Brain (organoid and tissue), 16 donors: ENCODE measurements at places on chromosomes 3 and 15.

DNA sequence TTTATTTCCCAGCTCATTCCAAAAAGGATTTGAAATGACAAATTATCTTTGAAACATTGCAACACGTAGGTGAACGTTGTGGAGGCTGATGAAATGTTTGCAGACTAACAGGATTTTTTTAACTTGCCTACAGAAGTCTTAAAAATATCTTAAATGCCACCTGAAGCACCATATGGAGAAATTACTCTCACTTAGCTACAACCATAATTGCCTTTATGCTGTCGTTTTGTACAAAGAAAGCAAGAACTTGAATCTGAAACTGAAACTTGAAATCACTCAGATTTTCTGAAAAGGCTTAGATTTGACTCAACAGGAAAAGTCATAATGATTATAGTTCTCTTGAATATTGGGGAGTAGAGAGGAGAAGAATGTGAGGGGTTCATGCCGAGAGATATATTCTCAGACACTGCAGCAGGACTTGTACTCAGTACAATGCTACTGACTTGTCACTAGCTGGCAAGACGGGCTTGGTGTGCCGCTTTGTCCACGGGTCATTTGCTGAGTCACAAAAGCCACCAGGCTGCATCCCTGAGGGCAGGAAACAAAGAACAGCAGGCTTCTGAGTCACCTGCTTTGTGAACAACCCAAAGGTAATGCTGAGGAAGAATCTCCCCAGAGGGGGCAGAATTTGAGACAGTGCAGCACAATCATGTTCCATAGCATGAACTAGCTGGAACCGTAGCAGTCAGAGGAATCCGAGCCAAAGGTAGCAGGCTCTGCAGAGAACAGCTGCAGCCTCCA lies 7.1 kb upstream of the FMN1 start:
- DNase-seq = peak; percentile 55

DNA sequence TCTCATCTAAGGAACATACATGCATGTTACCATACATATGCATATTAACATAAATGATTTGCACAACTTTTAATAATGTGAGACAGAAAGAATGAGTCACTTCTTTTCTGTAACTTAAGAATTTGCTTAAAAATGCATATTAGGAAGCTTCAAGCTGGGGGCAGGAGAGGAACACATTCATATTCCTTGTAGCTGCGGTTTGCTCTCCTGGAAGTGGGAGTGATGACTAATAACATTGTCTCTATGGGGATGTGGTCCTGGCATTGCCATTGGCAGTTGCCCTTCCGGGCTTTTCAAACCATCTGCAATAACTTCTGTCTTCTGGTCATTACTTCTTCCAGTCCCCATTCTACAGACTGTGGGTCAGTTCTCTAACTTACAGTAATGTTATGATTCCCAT lies 15.6 kb downstream of the CHST2 start:
- no peak for DNase-seq

DNA sequence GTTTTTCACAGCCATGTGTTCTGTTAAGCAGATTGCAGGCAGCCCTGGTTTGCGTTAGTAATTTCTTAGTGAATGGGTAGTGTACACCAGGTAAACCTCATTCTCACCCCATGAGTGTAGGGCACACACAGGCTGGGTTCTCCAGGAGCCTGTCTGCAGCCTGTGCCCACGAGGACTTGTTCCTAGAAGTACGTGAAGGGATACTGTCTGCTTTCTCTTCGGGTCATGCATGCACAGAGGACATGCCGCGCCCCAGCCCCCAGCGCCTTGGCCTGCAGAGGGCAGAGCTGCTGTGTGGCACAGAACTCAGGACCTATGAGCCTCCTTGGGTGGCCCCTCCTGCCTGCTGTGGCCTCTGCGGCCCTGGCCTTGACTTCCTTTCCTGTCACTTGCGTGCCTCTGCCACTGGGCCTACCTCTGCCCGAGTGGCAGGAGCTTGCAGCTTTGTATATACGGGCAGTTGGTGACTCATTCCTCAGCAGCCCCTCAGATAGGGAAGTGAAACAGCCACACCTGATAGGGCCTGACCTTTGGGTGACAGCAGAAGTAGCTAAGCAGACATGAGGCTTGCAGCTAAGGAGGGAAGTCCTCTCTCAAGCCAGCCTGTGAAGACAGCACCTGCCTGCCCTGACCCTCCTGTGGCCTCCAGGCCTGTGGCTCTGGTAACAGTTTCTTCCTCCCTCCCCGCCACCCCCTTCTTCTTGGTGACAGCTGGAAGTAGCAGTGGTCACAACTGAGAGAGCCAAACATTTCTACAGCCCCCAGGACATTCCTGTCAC lies 19.5 kb downstream of the PPCDC start:
- no peak for DNase-seq

DNA sequence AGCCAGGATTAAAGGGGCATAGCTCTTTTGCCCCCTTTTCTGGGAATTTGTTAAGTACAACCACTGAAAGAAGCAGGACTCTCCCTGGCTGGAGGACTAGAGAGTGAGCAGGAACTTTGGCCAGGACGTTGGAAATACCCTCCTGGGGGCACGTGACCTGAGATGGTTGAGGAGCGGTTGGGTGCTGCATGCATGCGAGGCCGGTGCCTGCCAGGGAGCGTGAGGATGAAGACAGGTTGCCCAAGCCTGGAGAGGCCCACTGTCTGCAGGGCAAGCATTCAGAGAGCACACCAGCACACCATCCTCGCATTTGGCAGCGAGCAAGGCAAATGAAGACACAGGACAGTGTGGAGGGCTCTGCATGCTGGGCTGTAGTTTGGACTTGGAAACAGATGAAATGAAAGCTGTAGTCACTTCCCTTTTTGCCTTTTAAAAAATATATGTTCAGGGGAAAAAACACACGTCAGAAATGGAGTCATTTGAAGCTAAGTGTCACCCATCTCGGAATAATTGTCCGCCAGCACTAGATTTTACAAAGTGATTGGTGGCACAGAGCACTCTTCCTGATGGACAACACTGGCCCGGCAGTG lies 217.6 kb downstream of the SLCO3A1 start:
- no peak for DNase-seq

DNA sequence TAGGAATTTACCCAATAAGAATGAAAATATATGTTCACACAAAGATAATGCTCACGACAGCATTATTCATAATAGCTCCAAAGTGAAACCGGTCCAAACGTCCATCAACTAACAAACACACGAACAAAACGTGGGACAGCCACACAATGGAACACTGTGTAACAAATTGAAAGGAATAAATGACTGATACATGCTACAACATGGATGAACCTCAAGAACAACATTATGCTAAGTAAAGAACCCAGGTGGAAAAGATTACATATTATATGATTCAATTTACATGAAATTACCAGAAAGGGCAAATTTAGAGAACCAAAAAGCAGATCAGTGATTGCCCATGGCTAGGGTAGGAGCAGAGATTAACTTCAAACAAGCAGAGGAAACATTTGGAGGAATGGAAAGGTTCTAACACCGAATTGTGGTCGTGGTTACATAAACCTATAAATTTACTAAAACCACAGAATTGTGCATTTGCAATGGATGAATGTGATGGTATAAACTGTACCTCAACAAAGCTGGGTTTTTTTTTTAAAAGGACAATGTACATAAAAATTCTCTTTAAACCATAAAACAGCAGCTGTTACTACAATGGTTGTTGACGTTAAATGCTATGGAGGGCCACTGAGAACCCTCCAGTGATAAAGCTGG lies 76.3 kb downstream of the XXYLT1 start:
- DNase-seq = no peak

- DNase-seq = no peak
Observed at GRCh38 chr3:33718595-33718907, 497 bp upstream of the CLASP2 start.

GRCh38 chr3:108474581-108474980 lies 35.8 kb downstream of the MYH15 start:
- no peak for DNase-seq

- no peak for DNase-seq
Observed at GRCh38 chr3:190326930-190327329, 4.7 kb upstream of the CLDN1 start.

GRCh38 chr15:45763170-45763869 lies 128.5 kb downstream of the SQOR start:
- no peak for DNase-seq
